ENCODE measurements at places on chromosomes 3 and 15. TPM values are rescaled to one million over a fixed set of nuclear protein-coding genes. Genes with fewer than 3 reads are reported as not detected.

DNA sequence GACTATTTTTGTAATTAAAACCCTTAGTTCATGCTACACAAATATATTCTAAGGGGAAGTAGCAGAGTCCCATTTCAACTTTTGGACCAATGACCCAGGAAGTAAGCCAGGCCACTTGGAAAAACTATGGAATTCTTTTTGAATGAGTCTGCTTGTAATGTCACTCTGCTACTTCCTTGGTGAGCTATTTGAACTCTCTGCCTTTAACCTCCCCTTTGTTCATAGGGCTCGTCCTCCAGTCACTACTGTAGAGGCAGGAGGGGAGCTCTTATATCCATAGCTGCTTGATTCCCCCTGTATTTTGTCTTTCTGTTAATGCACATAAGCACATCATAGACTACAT lies 119.6 kb downstream of the UACA start:
- DNase-seq: no peak
- no peaks in the 10 kb centered on the region for H3K4me1 ChIP-seq
- H3K27ac ChIP-seq: no peak overlapping the region
- no peak overlapping the region for H3K4me3 ChIP-seq
- H3K36me3 ChIP-seq: no peaks in the 10 kb centered on the region
- no peaks in the 10 kb centered on the region for H3K27me3 ChIP-seq

DNA sequence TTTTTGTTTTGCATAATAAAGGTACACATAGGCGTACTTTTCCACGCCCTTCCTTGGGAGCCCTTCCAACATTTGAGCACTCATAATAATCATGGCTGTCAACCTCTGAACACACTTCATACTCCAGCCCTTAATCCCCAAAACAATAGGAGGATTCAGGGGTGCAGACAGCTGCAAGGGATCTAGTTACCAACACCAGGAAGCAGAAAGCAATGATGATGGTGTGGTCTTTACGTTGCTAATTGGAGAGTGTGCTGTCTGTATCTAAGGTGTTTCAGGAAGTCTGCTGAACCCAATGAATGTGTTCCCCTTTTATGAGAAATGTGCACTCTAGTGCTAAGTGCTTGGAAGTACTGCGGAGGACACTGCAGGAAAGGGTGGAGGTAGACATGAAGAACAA lies 60.3 kb upstream of the PDZRN3 start:
- H3K27ac ChIP-seq: no peak overlapping the region
- DNase-seq: no peak
- H3K36me3 ChIP-seq: no peaks in the 10 kb centered on the region
- no peaks in the 10 kb centered on the region for H3K27me3 ChIP-seq
- no peaks in the 10 kb centered on the region for H3K4me1 ChIP-seq

GRCh38 chr3:148790370-148790769 lies 37.2 kb upstream of the CPB1 start:
- no peak for DNase-seq
- no peaks in the 10 kb centered on the region for H3K27me3 ChIP-seq
- no peak overlapping the region for H3K27ac ChIP-seq
- H3K36me3 ChIP-seq: no peaks in the 10 kb centered on the region

DNA sequence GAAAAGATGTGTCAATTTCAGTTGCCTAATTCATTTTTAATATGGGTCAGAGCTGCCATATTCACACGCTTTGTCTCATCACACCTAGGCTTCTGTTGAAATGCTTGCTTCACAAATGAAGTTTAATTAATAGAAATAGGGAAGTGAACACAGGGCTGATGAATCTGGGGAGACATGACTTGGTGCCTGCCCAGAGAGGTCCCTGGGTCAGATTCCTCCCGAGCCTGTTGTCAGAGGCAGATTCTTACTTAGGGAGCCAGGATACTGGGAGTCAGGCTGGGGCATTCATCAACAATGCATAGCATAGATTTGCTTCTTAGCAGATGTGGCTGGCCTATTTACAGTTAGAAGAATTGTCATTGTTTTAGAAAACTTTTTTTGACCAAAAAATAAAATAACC lies 90.6 kb downstream of the CACNA1D start:
- no peak overlapping the region for H3K27ac ChIP-seq
- no peaks in the 10 kb centered on the region for H3K4me1 ChIP-seq
- H3K36me3 ChIP-seq: no peaks in the 10 kb centered on the region

The TMEM212 gene
- 4.3 TPM for total RNA-seq

DNA sequence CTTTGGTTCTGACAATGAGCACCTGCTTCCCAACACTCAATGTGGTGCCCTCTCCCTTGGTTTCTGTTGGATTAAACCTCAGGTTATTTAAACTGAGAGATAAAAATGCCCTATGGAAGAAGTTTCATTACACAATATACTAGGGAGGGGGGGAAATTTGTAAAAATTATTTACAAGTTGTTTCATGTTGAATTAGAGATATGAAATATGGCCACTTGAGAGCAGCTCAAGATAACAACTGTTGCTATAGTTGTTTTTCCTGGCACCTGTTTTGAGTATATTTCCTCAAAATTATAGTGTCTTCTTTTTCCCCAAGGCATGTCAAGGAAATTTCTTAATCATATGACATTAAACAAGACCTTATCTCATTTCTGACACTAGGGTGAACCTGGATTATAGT lies 101.7 kb upstream of the COL6A5 start:
- no peak overlapping the region for H3K27ac ChIP-seq
- no peak overlapping the region for H3K4me3 ChIP-seq
- H3K4me1 ChIP-seq: no peaks in the 10 kb centered on the region
- no peak for DNase-seq
- H3K36me3 ChIP-seq: no peaks in the 10 kb centered on the region

- DNase-seq: no peak
- peak overlapping the region; percentile 43 for H3K27ac ChIP-seq
- H3K4me1 ChIP-seq: peaks cover 27% of the 10 kb centered on the region
- no peak overlapping the region for H3K4me3 ChIP-seq
Observed at GRCh38 chr3:133474251-133474801, 74.5 kb downstream of the BFSP2 start.

DNA sequence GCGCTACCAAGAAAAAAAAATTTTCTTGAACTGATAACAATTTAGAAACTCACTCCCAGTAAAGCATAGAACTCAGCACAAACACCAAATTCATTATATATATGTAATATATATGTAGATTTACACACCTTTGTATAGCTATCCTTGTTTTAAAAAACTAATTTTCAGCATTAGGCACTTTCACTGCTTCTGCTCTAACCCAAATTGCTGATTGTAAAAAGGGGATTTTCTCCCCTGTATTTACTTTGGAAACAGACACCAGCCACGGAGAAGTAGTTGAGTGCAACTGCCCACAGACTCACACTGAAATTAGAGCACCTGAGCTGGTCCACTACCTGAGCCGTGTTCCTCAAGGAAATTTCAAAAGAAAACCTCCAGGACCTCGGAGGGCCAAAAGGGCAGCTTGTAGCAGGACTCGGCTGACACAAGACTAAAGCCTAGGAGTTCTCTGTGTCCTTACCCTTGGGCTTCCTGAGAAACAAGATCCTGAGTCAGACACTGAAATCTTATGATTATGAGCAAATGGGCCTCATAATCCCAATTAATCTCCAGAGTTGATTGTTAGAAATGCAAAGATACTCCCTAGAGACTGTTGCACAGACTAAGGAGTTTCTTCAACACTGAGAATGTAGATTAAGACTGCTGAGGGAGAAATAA lies 106.0 kb downstream of the TNIK start:
- H3K27ac ChIP-seq: no peak overlapping the region
- DNase-seq: no peak
- H3K36me3 ChIP-seq: no peaks in the 10 kb centered on the region
- H3K4me3 ChIP-seq: no peak overlapping the region

DNA sequence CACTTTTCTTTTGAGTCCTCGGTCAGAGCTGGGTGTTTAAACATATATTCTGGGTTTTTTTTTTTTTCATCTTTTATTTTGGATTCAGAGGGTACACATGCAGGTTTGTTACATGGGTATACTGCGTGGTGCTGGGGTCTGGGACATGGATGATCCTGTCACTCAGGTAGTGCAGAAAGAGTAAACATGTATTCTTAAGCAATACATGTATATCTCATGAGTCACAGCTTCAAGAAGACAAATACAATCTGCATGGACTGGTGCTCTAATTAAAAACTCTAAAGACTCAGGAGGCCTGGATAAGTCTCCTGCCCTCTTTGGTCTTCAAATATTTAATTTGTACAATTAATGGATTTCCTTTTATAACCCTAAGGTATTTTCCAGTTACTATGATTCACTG lies 50.6 kb upstream of the PHLDB2 start:
- no peak overlapping the region for H3K27ac ChIP-seq
- H3K4me1 ChIP-seq: peaks cover 4% of the 10 kb centered on the region
- no peak for DNase-seq
- no peak overlapping the region for H3K4me3 ChIP-seq

- H3K4me1 ChIP-seq: peaks cover 6% of the 10 kb centered on the region
- no peak overlapping the region for H3K4me3 ChIP-seq
- DNase-seq: no peak
Observed at GRCh38 chr3:169350228-169350627, 313.3 kb downstream of the MECOM start.

The ZNF620 gene
- 5.7 TPM for total RNA-seq

GRCh38 chr3:184459355-184459754 lies 79.5 kb downstream of the CHRD start:
- DNase-seq: no peak
- no peaks in the 10 kb centered on the region for H3K36me3 ChIP-seq
- no peaks in the 10 kb centered on the region for H3K27me3 ChIP-seq
- H3K4me1 ChIP-seq: no peaks in the 10 kb centered on the region
- no peak overlapping the region for H3K27ac ChIP-seq

DNA sequence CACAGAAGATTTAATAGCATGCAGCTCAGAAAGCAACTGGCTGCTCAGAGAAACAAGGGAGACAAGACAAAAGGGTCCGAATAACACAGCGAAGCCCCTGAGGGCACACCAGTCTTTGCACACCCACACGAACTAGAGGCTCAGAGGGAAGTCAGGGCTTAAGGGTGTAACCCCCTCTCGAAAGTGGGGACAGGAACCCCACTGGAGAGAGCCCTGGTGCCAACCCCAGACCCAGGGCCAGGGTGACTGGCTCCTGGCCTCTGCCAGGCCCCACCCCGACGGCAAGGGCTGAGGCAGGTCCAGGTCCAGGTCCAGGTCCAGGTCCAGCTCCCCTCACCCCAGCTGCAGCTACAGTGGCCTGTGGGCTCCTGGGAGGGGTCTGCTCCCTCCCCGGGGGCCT lies 10.5 kb upstream of the PRR23E start:
- no peaks in the 10 kb centered on the region for H3K36me3 ChIP-seq
- no peak overlapping the region for H3K4me3 ChIP-seq
- peak; percentile 18 for DNase-seq
- H3K4me1 ChIP-seq: no peaks in the 10 kb centered on the region
- H3K27ac ChIP-seq: no peak overlapping the region

The GXYLT2 gene
- 5.2 TPM for total RNA-seq

The GPR171 gene
- 6.6 TPM for total RNA-seq

The MYZAP gene
- total RNA-seq: 23.8 TPM

DNA sequence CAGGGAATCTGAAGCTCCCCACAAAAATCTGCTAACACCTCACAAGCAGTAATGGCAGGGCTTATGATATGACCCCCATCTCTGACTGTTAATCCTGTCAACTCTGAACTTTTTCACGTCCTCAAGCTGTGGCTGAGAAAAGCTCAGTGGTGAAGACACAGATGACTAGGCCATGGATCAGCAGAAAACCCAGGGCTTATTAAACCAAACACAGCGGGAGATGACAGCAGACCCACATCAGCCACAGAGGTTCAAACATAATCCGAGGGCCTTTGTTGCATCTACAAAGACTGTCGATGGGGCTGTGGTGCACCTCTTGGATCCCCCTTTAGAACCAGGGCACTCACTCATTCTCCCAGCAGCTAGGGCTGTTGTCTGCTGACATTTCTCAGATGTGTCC lies 50.4 kb downstream of the GLB1 start:
- H3K27me3 ChIP-seq: no peaks in the 10 kb centered on the region
- DNase-seq: no peak
- H3K36me3 ChIP-seq: peaks cover 44% of the 10 kb centered on the region
- H3K4me1 ChIP-seq: peaks cover 12% of the 10 kb centered on the region
- H3K27ac ChIP-seq: no peak overlapping the region

GRCh38 chr3:78993375-78993774 lies 774.4 kb downstream of the ROBO1 start:
- H3K27ac ChIP-seq: no peak overlapping the region
- no peak overlapping the region for H3K4me3 ChIP-seq
- H3K27me3 ChIP-seq: no peaks in the 10 kb centered on the region
- H3K36me3 ChIP-seq: no peaks in the 10 kb centered on the region
- no peaks in the 10 kb centered on the region for H3K4me1 ChIP-seq
- no peak for DNase-seq

The GOLGA8T gene
- 0.26 TPM for total RNA-seq

GRCh38 chr3:127351321-127351720 lies 63.5 kb upstream of the PRR20G start:
- DNase-seq: no peak
- no peak overlapping the region for H3K27ac ChIP-seq
- no peaks in the 10 kb centered on the region for H3K27me3 ChIP-seq
- no peak overlapping the region for H3K4me3 ChIP-seq
- H3K4me1 ChIP-seq: no peaks in the 10 kb centered on the region

The TAGLN3 gene
- not detected for total RNA-seq

The HGD gene
- total RNA-seq: 11.1 TPM

The TTLL13 gene
- 0.39 TPM for total RNA-seq

GRCh38 chr3:37030588-37030987 lies 37.3 kb downstream of the MLH1 start:
- no peak overlapping the region for H3K4me3 ChIP-seq
- peak overlapping the region; percentile 63 for H3K27ac ChIP-seq
- DNase-seq: no peak

The GMNC gene
- total RNA-seq: not detected

- H3K27ac ChIP-seq: no peak overlapping the region
- H3K4me3 ChIP-seq: no peak overlapping the region
- H3K4me1 ChIP-seq: no peaks in the 10 kb centered on the region
- no peaks in the 10 kb centered on the region for H3K27me3 ChIP-seq
- DNase-seq: no peak
Observed at GRCh38 chr3:124924741-124925140, 9.8 kb downstream of the MUC13 start.

DNA sequence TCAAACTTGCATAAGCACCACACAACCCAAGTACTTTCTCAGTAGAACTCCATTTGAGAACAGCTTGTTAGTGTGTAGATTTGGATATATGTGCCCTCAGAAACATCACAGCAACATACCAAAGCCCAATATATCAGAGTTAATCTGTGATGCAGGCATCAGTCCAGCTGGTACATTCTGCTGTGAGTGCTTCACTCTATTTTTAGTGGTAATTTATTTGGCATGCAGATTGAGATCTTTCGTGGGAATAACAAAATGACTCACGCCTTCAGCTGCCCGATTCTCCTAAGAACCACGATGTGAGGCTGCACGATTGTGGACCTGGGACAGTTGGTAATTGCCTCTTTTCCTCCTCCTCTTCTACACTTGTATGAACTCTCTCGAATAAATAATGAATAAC lies 730.7 kb downstream of the SQOR start:
- H3K27me3 ChIP-seq: no peaks in the 10 kb centered on the region
- H3K4me1 ChIP-seq: no peaks in the 10 kb centered on the region
- no peak overlapping the region for H3K27ac ChIP-seq
- H3K4me3 ChIP-seq: no peak overlapping the region

The CXCR6 gene
- 2.8 TPM for total RNA-seq

The PRSS50 gene
- 0.46 TPM for total RNA-seq

All from upper lobe of left lung (tissue), 6 donors.